ENCODE measurements at places on chromosomes 3 and 15.

GRCh38 chr15:35690698-35691116, 144.7 kb upstream of the DPH6 start:
- no peak for DNase-seq

DNA sequence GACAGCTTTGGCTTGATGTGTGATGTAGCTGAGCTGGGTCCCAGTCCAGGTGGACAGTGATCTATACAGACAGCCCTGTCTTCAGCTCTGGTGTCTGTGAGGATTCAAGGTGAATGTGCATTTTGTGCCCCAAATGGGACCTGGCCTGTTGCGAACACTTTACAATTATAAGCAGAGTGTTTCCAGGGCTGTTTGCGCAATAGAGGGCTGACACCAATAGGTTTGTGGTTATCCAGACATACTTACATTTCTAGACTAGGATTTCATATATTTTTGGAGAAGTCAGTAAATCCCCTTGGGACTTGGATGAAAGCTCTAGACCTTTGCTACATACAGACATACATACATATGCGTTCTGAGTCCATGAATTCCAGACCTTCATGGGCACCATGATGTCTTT, 4.2 kb upstream of the TATDN2 start:
- DNase-seq: no peak

- no peak for DNase-seq
These were observed 24.7 kb downstream of the SLTM start for GRCh38 chr15:58908550-58909309.

GRCh38 chr3:25589783-25590258, 74.9 kb downstream of the TOP2B start:
- DNase-seq: no peak

GRCh38 chr3:71924721-71925120, 139.8 kb upstream of the PROK2 start:
- DNase-seq: no peak

- DNase-seq: no peak
These were observed 25.1 kb upstream of the LPP start for GRCh38 chr3:188128905-188129304.

DNA sequence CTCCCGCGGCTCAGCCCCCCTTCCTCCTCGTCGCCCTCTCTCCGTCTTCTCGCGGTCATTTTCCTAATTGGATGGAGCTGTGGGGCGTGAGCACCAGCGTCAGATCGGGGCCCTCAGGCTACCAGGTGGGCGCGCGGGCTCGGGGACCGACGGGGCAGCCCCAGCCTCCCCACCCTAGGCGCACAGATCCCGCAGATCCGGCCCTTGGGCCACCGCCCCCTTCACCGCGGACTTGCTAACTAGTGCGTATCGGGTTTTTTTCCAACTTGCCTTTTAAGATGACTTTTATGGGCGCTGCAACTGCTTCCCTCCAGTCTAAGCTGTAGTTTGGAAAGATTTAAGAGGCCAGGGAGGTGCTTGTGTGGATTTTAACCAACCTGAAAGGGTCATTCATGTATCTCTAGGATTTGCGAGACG, 1.3 kb downstream of the ZNF710 start:
- peak; percentile 65 for DNase-seq

DNA sequence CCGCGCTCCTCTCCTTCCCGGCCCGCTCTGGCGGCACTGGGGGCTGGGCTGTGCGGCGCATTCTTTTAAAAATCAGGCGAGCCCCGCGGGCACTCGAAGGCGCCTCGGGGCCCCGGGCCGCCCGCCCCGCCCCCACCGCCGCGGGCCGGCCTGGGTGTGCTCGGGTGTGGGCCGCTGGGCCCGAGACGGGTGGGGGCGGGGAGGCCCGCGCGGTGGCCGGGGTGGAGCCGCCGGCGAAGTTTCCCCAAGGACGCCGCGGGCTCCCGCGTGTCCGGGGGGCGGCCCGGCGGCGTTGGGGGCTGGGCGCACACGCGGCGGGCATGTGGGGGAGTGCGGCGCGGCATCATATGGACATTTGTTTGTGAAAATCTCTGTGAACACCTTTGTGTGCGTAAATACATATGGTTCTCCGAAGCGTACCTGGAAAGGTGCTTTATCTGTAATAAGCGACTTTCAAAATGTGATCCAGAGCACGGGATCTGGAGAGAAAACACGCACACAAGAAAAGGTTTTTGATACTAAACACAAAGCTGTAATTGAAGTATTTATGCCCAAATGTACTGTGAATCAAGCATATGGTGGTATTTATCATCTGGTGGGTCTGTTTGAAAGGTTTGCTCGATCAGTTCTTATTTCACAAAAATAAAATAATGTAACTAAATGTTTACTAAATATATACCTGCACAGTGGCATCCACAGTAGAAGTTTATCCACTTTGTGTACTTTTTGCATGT, 612 bp upstream of the TBL1XR1 start:
- peak; percentile 87 for DNase-seq

DNA sequence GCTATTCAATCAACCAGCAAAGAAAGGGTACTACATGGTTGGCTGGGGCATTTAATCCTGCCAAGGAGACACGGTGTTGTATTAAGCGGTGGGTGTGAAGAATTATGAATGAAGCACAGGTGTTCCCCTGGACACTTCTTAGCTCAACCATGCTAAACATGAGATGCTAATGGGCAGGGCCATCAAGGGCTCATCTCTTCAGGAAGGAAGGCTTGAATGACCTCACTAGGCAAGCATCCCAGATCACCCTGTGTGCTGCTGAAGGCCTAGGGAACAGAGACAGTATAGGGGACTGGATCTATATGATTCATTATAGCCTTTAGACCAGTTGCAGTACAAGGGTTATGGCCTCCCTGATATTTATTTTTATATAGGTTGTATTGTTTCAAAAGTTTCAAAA, 221.3 kb upstream of the SLCO3A1 start:
- DNase-seq: no peak

- no peak for DNase-seq
These were observed 92.4 kb upstream of the CGNL1 start for GRCh38 chr15:57283774-57284503.

GRCh38 chr3:151891721-151892120, 18.3 kb downstream of the SUCNR1 start:
- DNase-seq: no peak

DNA sequence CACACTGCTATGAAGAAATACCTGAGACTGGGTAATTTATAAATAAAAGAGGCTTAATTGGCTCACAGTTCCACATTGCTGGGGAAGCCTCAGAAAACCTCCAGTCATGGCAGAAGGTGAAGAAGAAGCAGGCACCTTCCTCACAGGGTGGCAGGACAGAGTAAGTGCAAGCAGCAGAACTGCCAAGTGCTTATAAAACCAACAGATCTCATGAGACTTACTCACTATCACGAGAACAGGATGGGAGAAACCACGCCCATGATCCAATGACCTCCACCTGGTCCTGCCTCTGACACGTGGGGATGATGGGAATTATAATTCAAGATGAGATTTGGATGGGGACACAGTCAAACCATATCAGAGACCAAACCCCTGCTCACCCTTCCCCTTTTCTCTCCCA, 75.0 kb downstream of the TRIM69 start:
- no peak for DNase-seq

DNA sequence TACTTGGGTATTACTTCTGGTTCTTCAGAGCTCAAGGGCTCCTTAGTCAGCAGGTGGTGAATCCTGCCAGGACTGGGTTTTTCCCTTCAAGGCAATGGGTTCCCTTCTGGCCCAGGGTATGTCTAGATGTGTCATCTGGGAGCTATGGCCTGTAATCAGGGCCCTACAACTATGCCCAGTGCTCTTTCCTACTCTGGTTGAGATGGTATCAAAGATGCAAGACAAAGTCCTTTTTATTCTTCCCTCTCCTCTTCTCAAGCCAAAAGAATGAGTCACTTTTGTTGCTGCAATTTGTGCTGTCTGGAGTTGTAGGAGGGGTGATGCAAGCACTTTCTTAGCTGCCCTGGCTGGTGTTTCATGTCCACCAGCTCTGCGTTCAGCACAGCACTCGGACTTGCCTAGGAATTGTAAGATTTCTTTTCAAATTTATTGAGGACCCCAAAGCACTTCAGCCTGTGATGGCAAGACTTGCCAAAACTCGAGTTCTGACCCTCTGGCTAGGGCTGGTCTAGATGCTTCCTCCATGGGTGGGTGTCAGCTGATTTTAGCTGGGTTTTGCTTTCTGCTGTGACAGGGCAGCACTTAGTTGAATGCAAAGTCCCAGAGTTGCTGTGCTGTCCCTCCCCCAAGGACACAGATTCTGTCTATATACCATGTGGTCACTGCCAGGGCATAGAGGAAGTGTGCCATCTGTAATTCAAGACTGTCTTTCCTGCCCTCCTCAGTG, 129.2 kb upstream of the CBLB start:
- DNase-seq: no peak

DNA sequence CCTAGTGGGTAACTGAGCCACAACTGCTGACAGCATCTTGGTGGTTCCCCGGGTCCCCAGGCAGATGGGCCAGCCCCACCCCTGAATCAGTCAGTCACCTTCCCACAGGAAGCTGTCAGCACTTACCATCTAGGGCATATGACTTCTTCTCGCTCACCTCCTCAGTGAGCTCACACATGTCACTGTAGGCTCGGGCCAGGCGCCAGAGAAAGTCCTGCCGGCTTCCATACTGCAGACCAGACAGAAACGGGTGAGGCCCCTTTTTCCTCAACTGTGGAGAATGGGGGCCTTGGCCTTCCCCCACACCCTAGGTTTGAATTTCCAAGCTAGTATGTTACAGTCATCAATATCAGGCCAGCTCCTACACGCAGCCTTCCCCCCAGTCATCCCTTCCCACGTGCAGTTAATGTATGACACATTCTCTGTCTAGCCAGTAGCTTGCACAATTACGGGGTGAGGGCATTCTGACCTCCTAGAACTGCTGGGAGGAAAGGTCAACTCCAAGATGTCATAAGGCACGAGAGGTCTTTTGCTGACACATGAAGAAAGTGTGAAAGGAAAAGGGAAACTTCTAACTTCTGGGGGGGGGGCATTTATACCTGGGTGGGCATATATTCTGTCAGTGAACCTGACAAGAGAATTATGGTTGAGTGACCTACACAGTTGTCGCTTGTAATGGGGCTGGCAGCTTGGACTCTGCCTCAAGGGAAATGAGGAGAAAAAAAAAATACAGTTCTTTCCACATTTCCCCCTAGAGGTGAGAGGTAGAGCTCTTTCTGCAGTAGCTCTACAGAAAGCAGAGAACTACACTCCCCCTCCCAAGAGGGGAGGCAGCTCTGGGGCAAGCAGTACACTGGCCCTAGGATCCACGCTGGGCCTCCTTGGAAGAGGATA, 10.9 kb downstream of the RMDN3 start:
- DNase-seq: no peak

GRCh38 chr3:71968544-71968943, 183.6 kb upstream of the PROK2 start:
- DNase-seq: no peak

GRCh38 chr15:84685304-84685703, 27.3 kb upstream of the NMB start:
- no peak for DNase-seq

DNA sequence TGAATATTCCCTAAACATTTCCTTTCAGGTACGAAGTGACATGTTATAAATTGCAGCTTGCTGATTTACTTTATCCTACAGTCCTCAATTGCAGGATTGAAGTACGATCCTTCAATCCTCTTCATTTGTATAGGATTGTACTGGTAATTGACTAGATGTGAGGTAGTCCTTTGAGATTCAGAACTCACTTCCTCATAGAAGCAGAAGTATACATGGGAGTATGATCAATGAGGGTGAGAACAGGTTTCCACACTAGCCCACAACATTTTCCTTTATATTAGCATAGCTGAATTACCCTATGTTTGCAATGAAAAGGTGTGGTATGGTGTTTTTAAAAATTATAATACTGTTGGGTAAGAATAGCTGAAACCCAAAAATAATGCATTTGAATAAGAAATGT, 160.0 kb upstream of the UMPS start:
- DNase-seq: no peak

GRCh38 chr15:77535845-77536244, 96.9 kb downstream of the LINGO1 start:
- no peak for DNase-seq

DNA sequence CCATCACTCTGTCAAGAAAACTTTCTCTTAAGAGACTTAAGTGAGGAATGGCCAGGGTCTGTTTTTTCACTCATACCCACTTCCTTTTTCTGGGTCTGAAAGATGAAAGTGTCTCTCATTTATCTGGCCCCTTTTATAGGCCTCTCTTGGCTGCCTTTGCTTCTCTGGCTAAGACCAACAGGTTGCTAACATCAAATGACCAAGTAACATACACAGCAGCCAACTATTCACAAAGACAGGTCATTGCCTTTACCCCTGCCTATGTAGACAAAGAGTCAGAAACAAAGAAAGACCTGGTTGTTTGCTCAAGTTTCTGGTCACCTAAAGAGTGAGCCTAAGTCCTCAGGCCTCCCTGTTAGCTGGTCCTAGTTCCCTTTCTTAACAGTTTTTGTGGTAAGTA, 24.0 kb upstream of the CSTA start:
- DNase-seq: no peak

GRCh38 chr3:74624301-74624700, 9.8 kb upstream of the CNTN3 start:
- DNase-seq: no peak

DNA sequence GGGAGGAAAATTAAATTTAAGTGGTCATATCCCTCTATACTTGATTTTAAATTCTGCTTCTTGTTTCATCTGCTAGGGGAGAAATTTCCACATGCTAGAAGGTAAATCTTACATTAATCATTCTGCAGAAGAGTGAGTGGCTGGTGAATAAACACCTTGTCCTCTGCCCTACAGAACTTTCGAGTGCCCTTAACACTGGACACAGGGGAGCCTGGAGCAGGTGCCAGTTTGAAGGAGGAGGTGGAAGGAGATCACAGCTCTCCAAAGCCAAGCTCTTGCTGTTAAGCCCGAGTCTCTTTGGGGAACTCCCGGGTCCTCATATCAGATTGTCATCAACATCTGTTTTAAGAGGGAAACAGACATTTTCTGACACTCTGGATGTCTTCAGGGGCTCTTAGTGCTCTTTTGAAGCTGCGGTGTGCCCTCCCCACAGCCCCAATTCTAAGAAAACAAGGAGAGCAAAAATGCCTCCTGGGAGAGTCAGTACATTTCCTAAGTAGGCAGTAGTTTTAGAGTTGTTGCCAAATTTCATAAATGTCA, 31.3 kb downstream of the LAMP3 start:
- no peak for DNase-seq

DNA sequence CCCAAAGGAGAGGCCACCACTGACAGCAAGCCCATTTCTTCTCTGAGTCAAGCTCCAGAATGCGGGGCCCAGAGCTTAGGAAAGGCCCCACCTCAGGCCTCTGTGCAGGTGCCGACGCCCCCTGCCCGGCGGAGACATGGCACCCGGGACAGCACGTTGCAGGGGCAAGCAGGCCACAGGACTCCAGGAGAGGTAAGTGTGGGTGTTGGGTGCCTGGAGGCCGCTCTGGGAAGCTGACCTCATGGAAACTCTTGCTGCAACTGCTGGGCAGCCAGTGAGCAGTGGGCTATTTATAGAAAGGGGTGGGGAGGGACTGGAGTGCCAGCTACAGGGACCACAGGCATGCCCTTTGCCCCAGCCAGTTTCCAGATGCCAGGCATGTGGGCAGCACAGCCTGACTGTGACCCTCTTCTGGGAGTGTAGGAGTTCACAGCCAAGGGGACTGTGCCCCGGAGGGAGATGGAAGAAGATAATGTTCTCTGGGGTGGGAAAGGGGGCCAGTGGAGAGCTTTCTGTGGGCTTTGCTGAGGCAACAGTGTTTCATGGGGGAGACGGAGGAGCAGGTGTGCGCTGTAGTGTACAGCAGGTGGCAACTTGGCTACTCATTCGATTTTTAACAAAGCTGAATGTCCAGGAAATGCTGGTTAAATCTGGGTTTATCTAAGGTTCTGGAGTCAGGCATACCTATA, 23.7 kb downstream of the ALPK3 start:
- DNase-seq: no peak
